ENCODE measurements at places on chromosomes 1 and 21.

GRCh38 chr1:228164561-228165371 lies 838 bp upstream of the IBA57 start:
- no peak for DNase-seq

- DNase-seq = no peak
Measured at GRCh38 chr1:156766298-156767100, 836 bp upstream of the PRCC start.

GRCh38 chr1:1425753-1426495 lies 4.8 kb upstream of the ANKRD65 start:
- DNase-seq = no peak

- DNase-seq = no peak
Measured at GRCh38 chr1:91502672-91503184, 2.1 kb downstream of the CDC7 start.

DNA sequence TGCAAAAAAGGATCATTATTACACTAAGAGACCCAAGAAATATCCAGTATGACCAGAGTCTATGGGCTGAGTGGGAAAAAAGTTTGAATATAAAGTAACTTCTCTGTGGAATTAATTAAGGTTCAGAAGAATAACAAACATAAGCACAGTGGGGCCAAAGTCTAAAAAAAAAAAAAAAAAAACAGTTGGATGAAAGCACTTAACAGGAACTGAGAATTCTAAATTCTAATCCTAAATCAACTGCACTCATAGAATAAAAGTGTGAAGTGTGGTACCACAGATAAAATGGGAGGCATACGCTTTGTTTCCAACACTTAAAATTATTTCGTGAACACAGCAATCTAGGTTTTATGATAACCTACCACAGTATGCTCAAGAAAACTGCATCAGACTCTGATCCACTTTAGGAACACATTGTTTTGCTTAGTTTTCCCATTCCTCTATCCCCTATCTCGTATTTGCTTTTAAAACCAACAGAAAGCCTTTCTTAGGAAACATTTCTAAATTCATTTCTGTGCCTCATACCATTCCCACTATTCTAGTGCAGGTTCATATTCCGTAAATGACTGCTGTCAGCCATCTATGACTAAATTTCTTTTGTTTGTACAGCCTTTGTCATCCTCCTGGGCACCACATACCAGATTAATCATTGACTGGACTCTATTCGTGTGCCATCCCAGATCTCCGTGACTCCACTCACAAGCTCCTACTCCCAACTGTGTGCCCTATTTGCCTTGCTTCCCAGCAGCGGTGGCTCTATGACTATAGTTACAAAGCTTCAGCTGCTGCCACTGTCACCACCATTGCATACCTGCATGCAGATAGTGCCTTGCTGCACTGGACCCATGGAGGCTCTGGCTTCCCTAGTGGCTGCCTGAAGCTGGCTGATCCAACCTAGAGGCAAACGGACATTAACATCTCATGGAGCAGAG lies 24.9 kb downstream of the CHML start:
- no peak for DNase-seq

- DNase-seq = no peak
Measured at GRCh38 chr1:168390271-168390670, 109.6 kb downstream of the TBX19 start.

- DNase-seq = no peak
Measured at GRCh38 chr1:205939690-205940330, 3.4 kb downstream of the SLC26A9 start.

GRCh38 chr21:42265231-42265812 lies 46.4 kb downstream of the ABCG1 start:
- no peak for DNase-seq

GRCh38 chr1:157230500-157230899 lies 92.3 kb upstream of the ETV3 start:
- no peak for DNase-seq

DNA sequence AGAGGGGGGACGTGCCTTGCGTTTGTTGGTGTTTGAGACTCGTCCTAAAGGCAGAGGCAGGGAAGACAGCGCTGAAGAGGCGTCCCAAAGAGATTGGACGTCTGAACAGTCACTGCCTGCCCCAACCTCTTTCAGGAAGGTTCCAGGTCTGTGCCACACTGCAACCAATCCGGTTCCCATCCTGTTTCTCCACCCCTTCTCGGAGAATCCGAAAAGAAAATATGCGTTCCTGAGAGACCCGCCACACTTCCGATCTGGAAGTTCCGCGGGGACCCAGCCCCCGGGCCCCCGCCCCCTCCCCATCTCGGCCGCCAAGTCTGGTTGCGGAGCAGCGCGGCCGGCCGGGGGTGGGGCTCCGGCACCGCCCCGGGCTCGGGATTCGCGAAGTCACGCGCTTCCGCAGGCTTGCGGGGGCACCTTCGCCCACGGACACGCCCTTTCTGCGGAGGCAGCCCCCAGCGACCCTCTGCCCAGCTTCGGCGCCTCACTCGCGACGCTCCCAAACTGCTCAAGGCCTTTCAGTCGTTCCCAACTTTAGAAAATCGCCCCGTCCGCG lies 124.5 kb upstream of the DPYD start:
- no peak for DNase-seq

DNA sequence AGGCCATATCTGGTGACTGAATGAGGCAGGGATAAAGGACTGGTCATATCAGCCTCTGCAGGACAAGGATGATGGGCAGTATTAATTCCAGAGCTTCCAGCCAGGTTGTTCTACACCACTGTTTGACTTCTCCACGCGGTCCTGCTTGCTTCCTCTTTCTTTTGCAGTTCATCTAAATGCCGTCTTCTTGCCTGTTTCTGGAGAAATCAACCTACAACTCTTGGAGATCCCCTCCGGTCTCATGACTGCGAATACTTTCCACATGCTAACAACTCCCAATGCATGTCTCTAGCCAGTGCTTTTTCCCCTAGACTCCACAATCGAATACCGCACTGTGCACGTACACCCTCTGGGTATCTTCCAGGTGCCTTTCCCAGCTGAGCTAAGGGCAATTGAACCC lies 14.1 kb upstream of the TIAM1 start:
- DNase-seq = no peak

DNA sequence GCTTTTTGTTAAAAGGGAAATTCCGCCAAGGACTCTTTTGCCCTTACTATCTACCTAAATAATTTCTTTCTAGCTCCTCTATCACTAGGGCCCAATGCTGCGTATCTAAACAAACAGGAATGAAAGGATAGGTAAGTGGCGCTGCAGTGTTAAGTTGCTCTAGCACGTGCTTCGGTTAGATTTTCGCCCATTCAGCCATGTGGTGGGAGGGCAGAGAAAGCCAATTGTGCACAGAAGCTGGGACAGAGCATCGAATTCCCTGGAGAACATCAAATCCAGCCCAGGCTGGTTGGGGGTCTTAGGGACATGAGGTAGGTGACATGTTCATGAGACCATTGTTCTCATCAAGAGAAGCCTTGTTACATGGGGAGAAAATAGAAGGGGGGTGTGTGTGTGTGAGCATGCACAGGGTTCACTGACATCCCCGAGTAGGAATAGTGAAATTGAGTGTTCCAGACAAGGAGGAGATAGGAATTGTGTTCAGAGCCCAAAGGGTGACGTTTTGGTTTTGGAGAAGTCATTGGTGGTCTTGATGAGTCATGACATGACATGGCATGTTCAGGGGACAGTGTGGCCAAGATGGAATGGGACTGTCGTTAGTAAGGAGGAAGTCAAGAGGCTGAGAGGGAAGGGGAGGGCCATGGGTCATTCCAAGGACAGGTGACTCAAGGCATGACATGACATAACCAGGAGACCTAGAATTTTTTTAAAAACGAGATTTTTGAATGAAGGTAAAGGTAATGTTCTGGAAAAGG lies 107.1 kb downstream of the TLR5 start:
- no peak for DNase-seq

- DNase-seq = no peak
Measured at GRCh38 chr1:230459465-230459864, 33.3 kb upstream of the PGBD5 start.

GRCh38 chr1:60942291-60942690 lies 140.1 kb upstream of the NFIA start:
- DNase-seq = no peak

GRCh38 chr21:26958788-26959187 lies 8.1 kb downstream of the ADAMTS5 start:
- DNase-seq = no peak

GRCh38 chr1:116476321-116476720 lies 94.5 kb downstream of the CD58 start:
- DNase-seq = no peak
